ENCODE measurements at places on chromosomes 12 and 14.

GRCh38 chr12:3207175-3207574 lies 130.0 kb downstream of the TSPAN9 start:
- no peak for DNase-seq

DNA sequence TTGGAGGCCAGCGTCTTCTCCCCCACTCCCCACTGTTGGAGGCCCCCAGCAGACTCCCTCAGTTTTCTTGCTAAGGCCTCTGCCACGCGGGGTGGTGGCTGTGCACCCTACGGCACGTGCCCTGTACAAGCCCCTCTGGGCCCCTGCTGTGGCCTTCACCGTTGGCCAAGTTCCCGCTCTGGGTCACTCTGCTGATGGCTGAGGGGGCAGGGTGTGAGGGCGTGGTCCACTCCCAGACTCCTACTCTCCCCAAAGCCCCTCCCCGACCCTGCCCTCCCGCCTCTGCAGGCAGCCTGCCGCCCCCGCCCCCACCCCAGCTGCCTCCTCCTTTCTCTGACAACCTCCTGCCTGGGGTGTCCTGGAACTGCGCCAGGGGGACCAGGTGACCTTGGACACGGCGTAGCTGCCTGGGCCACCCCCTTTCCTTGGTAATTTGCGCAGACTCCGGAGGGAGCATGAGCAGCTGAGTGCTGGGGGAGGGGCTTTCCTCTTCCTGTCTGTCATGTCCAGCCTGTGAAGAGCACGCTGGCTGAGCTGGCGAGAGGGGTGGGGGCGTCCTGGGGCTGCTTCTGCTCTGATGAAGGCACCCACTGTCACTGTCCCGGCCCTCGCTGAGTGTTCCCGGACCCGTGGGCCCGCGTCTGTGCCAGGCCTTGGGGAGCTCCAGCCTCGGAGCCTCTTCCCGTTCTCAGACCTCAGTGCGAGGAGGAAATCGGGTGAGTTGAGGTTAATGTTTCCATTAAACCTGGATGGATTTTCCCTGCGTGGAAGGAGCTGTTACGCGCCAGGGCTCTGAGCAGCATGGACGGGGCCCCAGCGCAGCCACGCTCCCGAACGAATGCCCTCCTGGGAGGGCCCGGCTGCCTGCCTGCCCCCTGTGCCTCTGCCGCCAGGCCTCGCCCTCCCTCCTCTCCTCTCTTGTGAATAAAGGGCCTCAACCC lies 85.0 kb downstream of the KIF26A start:
- DNase-seq: no peak

GRCh38 chr12:100401660-100402059 lies 44.8 kb downstream of the SLC17A8 start:
- DNase-seq: no peak

GRCh38 chr14:82190742-82191141 lies 657.1 kb upstream of the SEL1L start:
- no peak for DNase-seq

GRCh38 chr14:81454572-81455218 lies 54.6 kb upstream of the STON2 start:
- DNase-seq: no peak

GRCh38 chr14:69038455-69039287 lies 59.6 kb upstream of the ACTN1 start:
- no peak for DNase-seq

- DNase-seq: no peak
These were observed 62.8 kb upstream of the EGLN3 start for GRCh38 chr14:34013721-34014060.

DNA sequence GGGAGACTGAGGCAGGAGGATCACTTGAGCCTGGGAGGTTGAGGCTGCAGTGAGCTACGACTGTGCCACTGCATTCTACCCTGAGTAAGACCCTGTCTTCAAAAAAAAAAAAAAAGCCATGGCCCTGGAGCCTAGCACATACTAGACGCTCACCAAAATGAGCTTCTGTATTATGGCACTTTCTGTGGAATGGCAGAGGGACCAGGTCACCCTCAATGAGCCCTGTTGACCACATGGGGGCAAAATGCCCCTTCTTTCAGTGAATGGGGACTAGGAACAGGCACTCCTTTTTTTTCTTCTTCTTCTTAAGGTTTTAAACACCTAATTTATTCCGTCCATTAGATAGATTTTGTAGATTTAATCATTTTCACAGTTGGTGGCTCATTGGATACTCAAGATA lies 50.5 kb downstream of the FAM222A start:
- DNase-seq: no peak

GRCh38 chr14:54735424-54735823 lies 167.2 kb downstream of the GCH1 start:
- DNase-seq: no peak

DNA sequence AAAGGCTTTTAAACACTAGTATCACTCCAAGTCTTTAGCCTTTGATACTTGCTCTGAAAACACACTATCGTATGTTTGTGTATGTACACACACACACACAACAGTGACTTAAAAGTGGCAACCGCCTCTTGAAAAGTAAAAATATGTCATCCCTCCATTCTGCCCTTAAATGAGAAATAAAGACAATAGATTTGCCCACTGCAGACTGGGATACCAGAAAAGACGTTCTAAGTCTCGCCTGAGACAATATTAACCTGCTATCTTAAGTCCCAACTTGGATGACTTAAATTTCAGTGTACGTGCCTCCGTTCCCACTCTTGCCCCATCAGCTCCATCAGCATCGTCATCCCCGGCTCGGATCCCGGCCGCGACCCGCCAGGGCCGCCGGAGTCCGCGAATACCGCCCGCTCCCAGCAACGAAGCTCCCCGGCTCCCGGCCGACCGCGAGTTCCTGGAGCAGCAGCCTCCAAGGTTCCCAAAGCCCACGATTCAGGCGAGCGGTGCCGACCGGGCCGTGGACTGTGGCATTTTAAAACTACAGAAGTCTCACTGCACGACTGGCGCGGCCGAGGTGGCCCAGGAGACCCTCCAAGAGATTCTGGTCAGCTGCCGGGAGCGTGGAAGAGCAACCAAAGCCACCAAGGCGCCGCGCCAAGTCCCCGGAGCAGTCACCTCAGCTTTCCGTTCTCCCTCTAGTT lies 2.8 kb upstream of the ARID2 start:
- no peak for DNase-seq

GRCh38 chr12:98895086-98895651 lies 250.1 kb downstream of the APAF1 start:
- DNase-seq: no peak

- DNase-seq: no peak
These were observed 54.5 kb downstream of the KANSL2 start for GRCh38 chr12:48627556-48627955.

GRCh38 chr12:76173756-76174155 lies 89.3 kb upstream of the NAP1L1 start:
- no peak for DNase-seq

DNA sequence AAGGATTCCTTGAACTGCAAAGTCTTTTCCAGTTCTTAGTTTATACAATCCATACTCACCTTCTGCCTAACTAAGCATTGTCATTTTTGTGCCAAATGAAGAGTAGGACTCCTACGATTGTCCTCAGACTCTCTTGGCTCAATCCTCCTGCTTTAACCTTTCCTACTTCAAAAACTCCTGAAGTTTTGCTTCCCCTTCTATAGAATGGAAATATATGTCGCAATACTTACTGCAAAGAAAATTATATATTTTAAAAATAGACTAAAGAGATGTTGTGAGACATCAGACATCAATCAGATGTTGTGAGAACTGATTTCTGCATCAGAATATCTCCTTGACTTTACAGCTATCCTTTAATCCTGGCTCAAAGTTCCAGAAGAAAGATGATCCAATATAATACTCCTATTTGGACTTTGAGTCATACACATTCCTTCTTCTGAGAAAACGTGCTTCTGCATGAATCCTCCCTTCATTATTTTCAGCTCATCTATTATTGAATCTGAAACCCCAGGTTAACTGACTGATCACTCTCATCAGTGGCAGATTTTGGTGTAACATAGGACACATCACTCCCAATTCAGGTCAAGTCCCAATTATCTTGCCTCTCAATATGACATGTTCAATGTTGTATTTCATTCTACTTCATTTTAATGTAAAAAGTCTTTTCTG lies 48.8 kb downstream of the A2M start:
- DNase-seq: no peak
